Esophagus squamous epithelium (tissue), 5 donors: ENCODE measurements at places on chromosomes 16 and 17.

DNA sequence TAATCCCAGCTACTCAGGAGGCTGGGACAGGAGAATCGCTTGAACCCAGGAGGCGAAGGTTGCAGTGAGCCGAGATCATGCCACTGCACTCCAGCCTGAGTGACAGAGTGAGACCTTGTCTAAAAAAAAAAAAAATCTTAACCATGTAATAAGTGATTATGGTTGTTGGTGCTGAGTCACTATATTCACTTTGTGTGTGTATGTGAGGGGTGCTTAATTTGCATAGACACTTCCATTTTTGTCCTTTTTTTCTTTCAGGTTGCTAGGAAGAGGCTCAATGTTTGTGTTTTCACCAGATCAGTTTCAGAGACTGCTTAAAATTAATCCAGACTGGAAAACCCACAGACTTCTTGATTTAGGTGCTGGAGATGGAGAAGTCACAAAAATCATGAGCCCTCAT lies 18.2 kb downstream of the METTL9 start:
- DNase-seq = no peak

GRCh38 chr16:84594725-84595038 lies 23.2 kb downstream of the COTL1 start:
- no peak for DNase-seq

DNA sequence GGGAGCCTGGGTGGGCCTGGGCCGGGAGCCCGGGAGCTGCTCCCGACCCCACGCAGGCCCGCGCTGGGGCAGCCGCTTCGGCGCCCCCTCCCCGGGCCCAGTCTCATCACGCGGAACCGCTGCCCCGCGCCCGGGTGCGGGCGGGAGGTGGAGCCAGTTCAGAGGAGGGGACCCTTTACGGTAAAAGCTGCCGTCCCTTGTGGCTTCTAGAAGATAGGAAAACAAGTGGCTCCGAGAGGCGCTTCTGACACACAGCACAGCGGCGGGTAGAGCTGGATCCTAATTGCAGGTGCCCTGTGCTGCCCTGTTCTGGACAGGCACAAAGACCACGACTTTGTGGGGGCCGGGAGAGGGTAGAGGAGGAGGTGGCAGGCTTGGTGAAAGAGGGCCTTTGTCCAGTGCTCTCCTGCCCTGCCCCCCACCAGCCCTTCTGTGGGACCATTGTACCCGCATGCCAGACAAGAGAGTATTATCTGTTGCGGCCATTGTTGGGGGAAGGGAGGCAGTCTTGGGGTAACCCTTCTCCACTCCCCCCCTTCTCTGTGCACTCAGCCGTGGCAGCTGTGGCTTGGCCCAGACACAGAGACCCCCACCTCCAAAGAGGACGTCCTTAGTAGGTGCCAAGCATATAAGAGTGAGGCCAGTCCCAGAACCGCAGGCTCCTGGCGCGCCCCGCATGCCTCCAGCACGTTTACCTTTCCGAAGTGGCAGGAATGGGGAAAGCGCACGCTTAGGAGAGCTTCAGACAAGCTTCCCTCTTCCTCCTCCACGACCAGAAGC lies 736 bp downstream of the CNP start:
- DNase-seq = no peak

DNA sequence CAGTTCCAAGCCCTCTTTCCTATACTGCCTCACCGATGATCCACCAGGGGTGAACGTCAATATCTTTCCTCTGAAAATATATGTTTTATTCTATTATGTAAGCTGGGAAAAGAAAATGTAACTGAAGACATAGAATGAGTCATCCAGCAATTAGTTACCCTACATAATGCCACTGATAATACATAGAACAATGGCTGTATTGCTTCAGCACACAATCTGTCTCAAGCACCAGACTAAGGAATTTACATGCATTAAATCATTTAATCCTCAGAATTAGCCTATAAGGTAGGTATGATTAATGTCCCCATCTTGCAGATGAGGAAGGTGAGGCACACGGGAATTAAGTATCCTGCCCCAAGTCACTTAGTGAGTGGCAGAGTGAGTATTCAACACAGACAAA lies 472.8 kb downstream of the TOX3 start:
- DNase-seq = no peak

DNA sequence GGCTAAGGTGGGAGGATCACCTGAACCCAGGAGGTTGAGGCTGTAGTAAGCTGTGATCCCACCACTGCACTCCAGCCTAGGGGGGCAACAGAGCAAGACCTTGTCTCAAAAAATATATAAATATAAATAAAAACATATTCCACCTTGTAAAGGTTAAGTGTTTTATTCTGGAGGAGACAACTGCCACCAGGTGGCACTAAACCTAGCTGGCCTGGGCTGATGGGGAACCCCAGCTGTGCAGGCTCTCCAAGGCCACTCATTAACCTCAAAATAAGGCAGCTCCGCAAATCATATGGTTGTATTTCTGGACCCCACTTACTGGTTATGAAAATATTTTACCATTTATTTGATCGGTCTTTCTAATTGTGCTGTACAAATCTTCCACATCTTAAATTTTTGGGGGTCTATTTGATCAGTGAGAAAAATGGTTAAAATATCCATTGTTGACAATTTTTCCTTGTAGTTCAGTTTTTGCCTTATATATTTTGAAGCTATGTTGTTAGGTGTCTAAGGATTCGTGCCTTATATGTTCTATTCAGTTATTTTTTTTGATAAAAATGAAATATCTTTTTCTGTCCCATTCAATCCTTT lies 8.5 kb upstream of the ICAM2 start:
- no peak for DNase-seq

GRCh38 chr17:39927929-39928857 lies 661 bp downstream of the LRRC3C start:
- no peak for DNase-seq

DNA sequence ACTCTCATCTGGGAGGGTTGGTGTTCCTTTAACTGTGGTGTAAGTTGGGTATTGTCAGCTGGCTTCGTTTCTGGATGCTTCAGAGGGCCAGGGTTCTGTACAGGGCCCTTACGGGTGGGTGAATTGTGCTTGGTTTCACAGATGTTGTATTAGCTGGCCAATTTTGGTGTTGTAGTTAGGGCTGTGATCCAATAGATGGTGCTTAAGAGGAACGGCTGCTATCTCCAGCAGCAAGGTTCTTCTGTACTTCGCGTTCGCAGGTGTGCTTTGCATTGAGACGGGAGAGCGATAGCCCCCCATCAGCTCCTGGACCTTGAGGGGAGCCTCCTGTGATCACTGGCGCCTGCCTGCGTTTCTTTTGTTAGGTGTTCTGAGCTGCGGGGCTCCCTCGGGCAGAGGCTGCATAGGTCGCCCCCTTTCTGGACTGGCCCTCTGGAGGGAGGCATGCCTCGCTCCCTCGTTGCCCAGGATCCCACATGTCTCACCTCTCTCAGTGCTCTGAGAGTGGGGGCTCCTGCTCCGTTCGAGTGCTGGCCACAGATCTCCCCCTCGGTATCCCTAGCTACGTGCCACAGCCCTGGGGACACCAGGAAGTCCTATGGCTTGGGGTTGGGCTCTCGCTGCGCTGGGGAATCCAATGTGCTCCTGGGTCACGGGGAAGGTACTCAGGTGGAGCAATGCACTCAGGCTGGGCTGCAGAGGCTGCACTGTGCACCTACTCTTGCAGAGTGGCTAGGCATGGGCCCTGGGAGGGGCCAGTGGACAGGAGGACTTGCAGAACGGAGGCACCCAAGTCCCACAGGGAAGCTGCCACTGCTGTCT lies 837 bp upstream of the PRDM7 start:
- no peak for DNase-seq

- DNase-seq = no peak
Measured at GRCh38 chr16:81863630-81864352, 84.7 kb downstream of the PLCG2 start.

DNA sequence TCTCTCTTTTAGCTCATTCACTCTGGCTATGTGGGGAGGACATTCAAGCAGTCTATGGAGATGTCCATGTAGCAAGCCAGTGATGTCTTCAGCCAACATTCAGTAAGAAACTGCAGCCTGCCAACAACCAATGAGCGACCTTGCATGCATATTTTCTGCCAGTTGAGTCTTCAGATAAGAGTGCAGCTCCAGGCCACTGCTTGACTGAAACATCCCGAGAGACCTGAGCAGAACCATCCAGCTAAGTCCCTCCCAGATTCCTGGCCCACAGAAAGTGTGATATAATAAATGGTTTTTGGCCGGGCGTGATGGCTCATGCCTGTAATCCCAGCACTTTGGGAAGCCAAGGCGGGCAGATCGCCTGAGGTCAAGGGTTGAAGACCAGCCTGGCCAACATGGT lies 10.5 kb upstream of the C17orf58 start:
- DNase-seq = no peak

DNA sequence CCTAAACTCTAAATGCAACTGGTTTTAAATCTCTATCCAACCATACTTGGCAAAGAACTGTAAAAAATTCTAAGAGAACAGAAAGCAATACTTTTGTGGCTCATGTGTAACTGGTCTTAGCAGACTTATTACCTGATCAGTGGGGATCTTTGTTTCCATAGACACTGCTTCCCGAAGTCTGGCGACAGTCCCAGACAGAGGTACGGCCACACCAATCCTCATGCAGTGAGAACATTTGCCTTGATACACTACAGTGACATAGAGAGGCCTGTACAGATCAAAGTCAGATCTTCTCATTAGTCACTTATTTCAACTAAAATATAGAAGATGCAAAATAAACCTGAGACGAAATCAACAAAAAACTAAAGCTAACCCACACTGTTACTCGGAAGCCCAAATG lies 43.9 kb downstream of the USP31 start:
- no peak for DNase-seq

DNA sequence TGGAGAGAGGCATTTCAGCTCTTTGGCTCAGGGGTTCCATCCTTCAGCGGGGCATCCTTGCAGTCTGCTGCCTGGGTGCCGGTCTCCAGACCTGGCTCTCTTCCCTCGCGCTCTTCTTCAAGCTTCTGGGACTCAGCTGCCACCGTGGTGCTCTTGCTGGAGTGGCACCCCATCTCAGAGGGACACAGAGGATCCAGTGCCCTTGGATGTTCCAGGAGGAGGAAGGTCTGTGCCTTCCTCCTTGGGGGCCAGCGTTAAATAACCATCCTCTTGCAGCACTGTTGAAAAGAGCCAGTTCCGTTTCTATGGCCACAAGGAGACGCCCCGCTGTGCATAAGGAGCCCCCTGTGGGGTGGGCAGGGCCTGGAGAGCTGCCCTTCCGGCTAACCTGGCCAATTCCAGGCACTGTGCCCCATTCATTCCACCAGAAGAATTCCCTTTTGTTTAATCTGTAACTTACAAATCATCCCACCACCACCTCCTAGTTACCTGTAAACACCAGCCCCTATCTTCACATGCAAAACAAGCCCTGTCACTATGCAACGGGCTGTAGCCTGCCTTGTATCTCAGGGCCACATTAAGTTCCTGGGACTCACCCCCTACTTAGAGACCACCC lies 8.6 kb downstream of the CHD9NB start:
- no peak for DNase-seq

- no peak for DNase-seq
Measured at GRCh38 chr17:61455324-61456060, 3.3 kb downstream of the TBX4 start.

DNA sequence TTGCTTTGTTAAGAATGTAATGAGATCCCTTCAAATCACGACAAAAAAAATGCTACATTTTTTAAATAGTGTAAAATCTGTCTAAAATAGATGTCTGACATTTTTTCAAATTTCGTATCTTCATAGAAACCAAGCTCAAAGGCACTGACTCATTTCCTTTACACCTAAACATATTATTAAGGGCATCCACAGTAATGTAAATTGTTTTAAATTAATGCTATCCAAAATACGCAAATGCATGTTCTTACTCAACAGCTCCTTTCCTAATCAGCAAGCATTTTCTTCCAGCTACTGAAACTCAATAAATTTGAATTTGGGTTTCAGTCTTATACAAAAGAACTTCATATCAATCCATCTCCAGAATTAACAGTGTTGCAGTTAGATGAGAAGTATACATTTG lies 4.3 kb downstream of the C16orf87 start:
- no peak for DNase-seq

- no peak for DNase-seq
Measured at GRCh38 chr16:22297871-22298733, 893 bp downstream of the POLR3E start.

- no peak for DNase-seq
Measured at GRCh38 chr16:89036776-89037175, 56.9 kb upstream of the ACSF3 start.
